Hematopoietic multipotent progenitor cell (in vitro differentiated cells): ENCODE measurements at places on chromosomes 7 and 10.

GRCh38 chr10:60944910-60945297 lies 919 bp upstream of the RHOBTB1 start:
- DNase-seq: no peak

GRCh38 chr7:121366852-121367431 lies 29.2 kb downstream of the FAM3C start:
- peak; percentile 37 for DNase-seq

DNA sequence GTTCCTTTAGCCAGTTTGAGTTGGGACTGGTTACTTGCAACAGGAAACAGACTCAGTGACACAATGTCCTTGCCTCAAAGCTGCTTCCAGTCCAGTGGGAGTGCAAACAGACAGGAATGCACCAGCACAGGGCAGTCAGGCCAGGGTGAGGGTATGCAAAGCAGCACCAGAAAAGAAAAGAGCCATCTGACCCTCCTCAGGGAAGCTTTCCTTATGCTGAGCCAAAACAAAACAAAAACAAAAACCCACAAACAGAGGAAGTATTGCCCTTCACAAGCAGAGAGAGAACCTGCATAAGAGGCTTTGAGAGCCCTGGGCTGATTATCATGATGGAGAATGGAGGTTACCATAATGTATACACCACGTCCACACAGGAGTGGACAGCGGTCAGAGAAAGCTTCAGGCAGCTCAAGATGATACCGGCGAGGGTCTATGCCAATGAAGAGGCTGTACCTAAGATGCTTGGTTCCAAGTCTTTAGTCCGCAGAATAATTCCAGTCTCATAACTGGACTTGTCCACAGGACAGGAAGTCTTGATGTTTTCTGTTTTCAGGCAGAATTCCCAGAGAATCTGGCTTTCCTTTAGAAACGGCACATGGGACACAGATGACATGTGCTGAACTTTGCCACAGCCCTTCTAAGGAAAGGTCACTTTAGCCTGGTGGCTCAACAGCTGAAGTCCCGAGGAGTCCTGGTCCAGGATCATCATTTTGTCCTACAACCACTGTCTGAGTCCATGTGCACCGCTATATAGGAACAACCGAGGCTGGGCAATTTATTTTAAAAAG lies 263.3 kb downstream of the TNS3 start:
- no peak for DNase-seq

GRCh38 chr10:49194212-49194920 lies 6.2 kb upstream of the TMEM273 start:
- no peak for DNase-seq

GRCh38 chr7:33742999-33743587 lies 162.2 kb upstream of the BMPER start:
- DNase-seq: no peak
